ENCODE measurements at places on chromosomes 12 and 14.

DNA sequence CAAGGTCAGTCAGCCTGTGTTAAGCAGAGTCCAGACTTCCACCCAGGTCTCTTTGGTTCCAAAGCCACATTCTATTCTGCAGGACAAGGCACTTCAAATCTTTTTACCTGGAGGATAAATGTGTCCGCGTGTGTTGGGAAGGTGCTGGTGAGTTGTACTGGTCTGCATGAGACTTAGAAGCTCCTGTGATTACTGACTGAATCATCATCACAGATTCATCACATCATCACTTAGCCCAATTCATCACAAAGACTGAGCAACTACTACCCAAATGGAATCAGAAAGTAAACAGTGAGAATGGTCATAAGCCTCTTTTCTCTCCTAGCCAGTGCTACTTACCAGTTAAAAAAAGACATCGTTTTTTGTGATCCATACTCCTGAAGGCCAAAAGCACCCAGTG lies 5.3 kb downstream of the SLC15A5 start:
- no peak for DNase-seq

- DNase-seq: no peak
These were observed 132.7 kb upstream of the EEA1 start for GRCh38 chr12:93061473-93062419.

GRCh38 chr12:46722394-46723185 lies 103.2 kb downstream of the SLC38A4 start:
- no peak for DNase-seq

GRCh38 chr12:71594214-71594948 lies 69.3 kb downstream of the ZFC3H1 start:
- DNase-seq: no peak

Measured in HFFc6 (cell line).